ENCODE measurements at places on chromosomes 2 and 18.

DNA sequence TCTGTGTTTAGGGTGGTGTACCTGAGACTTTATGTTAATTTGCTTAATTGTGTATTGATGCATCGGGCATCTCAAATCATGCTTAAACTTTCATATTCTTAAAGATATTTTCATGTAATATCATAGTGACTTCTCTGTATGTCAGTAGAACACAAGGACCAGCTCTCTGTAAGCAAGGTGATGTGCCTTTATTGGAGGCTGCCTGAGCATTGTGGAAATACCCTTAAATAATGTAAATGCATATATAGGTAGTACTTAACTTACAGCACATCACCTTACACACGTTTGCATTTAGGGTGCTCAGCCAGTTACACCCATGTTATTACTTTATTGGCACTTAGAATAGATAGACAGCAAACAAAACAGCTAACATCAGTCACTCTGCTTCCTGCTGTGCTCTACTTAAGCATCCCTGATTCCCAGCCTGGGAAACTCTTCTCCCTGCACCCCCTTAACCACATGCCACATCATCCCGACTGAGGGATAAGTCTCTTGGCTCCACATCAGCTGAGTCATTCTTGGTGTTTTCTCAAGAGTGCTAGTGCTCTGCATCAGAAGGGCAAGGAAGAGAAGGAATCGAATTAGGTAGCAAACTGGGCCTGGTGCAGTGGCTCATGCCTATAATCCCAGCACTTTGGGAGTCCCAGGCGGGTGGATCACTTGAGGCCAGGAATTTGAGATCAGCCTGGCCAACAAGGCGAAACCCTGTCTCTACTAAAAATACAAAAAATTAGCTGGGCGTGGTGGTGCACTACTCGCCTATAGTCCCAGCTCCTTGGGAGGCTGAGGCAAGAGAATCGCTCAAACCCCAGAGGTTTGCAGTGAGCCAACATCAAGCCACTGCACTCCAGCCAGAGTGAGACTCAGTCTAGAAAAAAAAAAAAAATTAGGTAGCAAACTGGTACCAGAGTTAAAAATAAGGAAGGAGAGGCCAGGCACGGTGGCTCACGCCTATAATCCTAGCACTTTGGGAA is 108.7 kb downstream of the MAP3K20 start:
- H3K4me1 ChIP-seq = peaks cover 14% of the 10 kb centered on the region
- no peak overlapping the region for H3K4me3 ChIP-seq
- DNase-seq = peak; percentile 38
- no peaks in the 10 kb centered on the region for H3K27me3 ChIP-seq
- no peak overlapping the region for H3K27ac ChIP-seq
- no peaks in the 10 kb centered on the region for H3K36me3 ChIP-seq

DNA sequence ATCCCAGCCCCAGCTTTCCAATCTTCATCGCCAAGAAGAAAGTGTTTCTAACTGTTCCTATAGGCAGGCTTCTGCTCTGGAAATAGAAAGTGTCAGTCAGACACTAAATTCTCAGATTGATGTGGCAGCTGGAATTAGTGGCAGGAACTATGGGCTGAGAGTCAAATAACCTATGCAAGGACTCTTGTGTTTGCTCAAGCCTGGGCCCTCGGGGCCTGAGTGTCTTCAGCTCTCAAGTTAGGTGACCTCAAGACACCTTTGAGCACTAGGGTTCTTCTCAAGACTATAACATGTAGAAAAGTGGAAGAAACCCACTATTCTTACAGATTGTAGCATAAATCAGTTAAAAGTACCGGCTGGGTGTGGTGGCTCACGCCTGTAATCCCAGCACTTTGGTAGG is 694.5 kb downstream of the RNF144A start:
- no peaks in the 10 kb centered on the region for H3K27me3 ChIP-seq
- H3K27ac ChIP-seq = no peak overlapping the region
- no peak for DNase-seq
- H3K4me1 ChIP-seq = no peaks in the 10 kb centered on the region
- no peaks in the 10 kb centered on the region for H3K36me3 ChIP-seq

DNA sequence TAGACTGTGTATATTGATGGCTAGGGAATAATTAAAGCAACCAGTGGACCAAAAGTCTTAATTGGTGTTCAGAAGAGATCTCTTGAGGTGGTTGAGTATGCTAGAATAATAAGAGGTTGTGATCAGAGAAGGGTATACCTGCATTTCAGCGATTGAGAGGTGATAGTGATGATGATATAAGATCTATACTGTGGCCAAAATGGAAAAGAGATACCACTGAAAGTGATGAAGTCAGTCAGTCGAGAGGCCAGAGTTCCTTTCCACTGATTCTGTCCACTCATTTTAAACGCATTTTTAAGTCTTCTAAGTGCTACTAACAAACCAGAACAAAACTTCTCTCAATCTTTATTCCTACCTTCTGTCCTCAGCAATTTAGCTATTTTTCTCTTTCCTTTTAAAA is 32.9 kb downstream of the ACTR3 start:
- no peak overlapping the region for H3K27ac ChIP-seq
- no peaks in the 10 kb centered on the region for H3K27me3 ChIP-seq
- H3K4me1 ChIP-seq = no peaks in the 10 kb centered on the region
- H3K36me3 ChIP-seq = peaks cover 5% of the 10 kb centered on the region

DNA sequence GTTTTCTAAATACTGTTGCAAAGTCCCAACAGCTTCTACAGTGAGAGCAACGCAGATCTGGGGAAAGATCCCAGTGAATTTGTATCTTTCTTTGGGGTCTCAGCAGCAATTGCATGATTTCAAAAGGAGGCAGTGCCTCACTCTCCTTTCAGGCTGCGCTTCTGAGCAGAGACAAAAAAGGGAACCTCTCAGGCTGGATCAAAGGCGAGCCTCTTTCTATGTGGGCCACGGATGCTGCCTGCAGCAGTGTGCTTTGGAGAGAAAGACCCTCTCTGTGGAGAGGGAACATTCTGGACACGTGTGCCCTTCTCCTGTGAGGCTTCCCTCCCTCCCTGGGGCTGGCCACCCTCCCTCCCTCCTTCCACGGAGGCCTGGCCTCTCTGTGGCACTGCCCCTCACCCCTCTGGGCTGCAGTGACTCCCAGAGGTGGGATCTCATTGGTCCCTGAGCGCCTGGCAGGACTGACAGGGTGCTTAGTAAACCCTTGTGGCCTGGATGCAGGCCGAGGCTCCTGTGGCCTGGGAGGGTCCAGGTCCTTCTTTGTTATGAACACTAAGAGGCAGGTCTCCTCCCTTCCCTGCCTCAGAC is 21.6 kb upstream of the PDIA6 start:
- no peak overlapping the region for H3K27ac ChIP-seq
- H3K27me3 ChIP-seq = no peaks in the 10 kb centered on the region
- H3K36me3 ChIP-seq = no peaks in the 10 kb centered on the region
- H3K4me3 ChIP-seq = no peak overlapping the region

DNA sequence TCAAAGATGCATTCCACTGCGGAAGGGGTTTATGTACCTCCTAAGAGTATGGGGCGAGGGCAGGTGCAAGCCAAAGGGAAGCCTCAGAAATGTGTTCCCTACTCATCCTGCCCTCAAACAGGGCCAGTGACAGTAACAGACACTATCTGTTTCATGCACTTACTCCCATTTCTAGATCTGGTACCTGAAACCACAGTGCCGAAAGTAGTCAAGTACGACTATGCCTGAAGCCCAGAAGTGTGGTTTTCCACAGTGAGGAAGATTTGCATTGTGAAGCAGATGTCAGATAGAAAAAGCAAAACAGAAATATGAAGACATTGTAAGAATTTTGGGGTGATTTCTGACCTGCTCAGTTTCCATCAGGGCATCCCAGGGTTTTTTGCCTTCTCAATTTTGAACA is 748.7 kb downstream of the RNF144A start:
- no peak overlapping the region for H3K27ac ChIP-seq
- no peaks in the 10 kb centered on the region for H3K4me1 ChIP-seq
- no peak overlapping the region for H3K4me3 ChIP-seq
- H3K36me3 ChIP-seq = no peaks in the 10 kb centered on the region
- H3K27me3 ChIP-seq = no peaks in the 10 kb centered on the region

GRCh38 chr18:78601349-78601748 is 378.3 kb upstream of the SALL3 start:
- no peaks in the 10 kb centered on the region for H3K36me3 ChIP-seq
- H3K27me3 ChIP-seq = no peaks in the 10 kb centered on the region
- DNase-seq = no peak

DNA sequence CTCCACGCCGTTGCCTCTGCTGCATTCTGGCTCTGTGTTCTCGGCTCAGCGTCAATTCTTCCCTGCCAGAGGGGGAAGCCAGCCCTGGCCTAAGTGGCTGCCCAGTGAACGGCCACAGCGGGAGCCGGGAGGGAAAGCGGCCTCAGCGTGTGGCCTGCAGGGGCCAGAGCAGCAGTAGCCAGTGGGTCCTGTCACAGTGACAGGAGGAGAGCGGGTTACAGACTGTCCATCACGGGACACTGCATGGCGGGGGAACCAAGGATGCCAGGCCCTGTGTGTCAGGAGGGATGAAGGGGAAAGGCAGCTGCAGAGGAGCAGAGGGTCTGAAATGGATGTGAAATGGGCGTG is 39.7 kb downstream of the PDIA6 start:
- DNase-seq = no peak
- H3K4me1 ChIP-seq = no peaks in the 10 kb centered on the region
- no peaks in the 10 kb centered on the region for H3K36me3 ChIP-seq
- H3K27me3 ChIP-seq = no peaks in the 10 kb centered on the region
- H3K27ac ChIP-seq = no peak overlapping the region

DNA sequence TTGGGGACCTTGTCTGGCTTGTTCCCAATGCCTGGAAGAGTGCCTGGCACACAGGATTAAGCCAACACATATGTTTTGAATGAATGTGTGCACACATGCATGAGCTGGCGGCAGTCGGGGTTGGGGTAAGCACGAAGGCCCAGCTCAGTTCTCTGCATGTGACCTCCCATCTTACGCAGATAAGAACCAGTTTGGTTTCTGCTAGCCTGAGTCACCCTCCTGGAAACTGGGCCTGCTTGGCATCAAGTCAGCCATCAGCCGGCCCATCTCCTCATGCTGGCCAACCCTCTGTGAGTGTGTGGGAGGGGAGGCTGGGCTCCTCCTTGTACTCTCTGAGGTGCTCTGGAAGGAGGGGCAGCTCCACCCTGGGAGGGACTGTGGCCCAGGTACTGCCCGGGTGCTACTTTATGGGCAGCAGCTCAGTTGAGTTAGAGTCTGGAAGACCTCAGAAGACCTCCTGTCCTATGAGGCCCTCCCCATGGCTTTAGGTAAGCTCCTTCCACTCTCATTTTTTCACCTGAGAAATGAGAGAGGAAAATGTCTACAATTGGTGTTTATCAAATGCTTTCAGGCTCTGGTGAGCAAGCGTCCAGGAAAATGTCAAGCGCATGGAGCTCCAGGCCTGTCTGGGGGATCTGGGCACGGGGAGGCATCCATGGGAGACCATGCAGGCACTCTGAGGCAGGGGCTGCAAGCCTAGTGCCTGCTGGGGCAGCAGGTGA is 9.7 kb upstream of the IL1RN start:
- no peak overlapping the region for H3K27ac ChIP-seq
- DNase-seq = peak; percentile 30
- no peak overlapping the region for H3K4me3 ChIP-seq
- H3K4me1 ChIP-seq = no peaks in the 10 kb centered on the region
- H3K36me3 ChIP-seq = no peaks in the 10 kb centered on the region

DNA sequence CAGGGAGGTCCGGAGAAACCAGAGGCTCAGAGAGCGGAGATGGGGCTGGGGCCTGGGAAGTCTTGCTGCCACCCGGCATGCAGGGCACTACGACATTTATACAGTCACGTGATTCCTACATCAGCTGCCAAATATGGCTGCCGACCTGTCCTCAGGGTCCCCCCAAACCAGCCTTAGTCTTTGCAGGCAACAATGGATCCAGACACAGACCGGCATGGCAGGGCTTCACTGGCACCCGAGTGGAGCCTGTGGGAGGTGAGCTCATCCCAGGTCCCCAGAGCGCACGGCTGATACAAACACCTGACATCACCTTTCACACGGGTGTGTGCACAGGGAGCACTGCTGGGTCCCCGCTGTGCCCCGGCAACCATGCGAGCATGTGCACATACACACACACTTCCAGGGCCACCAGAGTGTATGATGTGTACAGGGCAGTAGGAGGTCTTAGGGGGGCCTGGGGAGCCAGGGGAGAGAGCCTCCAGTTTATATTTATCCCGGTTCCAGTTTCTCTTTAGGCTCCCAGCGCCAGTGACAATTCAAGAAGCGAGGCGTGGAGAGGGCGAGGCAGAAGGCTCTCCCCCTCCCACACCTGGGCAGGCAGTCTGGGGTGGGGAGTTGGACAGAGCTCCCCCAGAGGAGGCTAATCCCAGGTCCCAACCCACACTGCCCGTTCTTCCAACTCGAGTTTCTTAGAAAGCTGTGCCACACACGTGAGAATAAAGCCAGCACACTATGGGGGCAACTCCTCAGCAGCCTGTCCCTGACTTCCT is 2.7 kb downstream of the SEMA4C start:
- peak overlapping the region; percentile 95 for H3K27ac ChIP-seq
- no peaks in the 10 kb centered on the region for H3K27me3 ChIP-seq
- H3K4me1 ChIP-seq = peaks cover 35% of the 10 kb centered on the region
- H3K36me3 ChIP-seq = no peaks in the 10 kb centered on the region

- H3K27ac ChIP-seq = no peak overlapping the region
- no peaks in the 10 kb centered on the region for H3K4me1 ChIP-seq
These were observed 41.0 kb downstream of the CROCC2 start for GRCh38 chr2:240947176-240947575.

GRCh38 chr2:65634304-65634703 is 201.9 kb upstream of the SPRED2 start:
- H3K4me1 ChIP-seq = no peaks in the 10 kb centered on the region
- no peak overlapping the region for H3K4me3 ChIP-seq
- no peaks in the 10 kb centered on the region for H3K27me3 ChIP-seq
- no peak for DNase-seq
- no peak overlapping the region for H3K27ac ChIP-seq
- H3K36me3 ChIP-seq = no peaks in the 10 kb centered on the region

DNA sequence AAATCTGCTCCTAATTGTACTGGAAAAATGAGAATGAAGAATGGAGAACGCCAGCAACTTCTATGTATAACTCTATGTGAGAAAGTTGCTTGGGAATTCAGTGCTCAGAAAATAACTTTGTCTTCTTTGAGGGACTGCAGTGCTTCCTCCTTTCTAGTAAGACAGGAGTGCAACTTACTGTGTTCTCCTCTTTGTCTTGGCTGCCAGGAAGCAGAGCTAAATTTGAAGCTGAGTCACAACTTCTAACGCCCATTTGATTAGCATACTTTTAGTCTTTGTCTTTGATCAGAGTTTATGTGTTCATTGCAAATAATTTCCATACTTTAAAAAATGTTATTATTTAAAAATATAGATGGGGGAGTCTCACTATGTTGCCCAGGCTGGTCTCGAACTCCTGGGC is 6.6 kb downstream of the ARHGAP25 start:
- no peaks in the 10 kb centered on the region for H3K27me3 ChIP-seq
- H3K27ac ChIP-seq = no peak overlapping the region
- no peaks in the 10 kb centered on the region for H3K4me1 ChIP-seq
- no peaks in the 10 kb centered on the region for H3K36me3 ChIP-seq

DNA sequence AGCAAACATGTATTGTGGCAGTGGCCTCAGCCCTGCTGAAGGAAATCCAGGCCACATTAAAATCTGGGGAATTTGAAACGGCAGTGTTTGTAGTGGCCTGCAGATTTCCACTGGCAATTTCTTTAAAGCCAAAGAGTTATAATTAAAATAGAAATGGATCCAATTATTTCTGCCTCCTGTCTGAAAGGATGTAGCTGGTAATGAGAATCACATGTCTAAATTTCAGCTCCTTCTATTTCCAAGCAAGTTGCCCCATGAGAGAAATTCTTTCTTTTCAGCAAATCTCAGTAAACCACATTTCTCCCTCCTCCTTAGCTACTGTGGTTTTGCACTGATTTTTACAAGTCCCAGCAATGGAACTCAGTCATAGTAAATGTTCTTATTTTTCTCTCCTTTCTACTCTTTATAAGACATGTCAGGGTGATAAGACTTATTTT is 55.4 kb upstream of the ZNF396 start:
- H3K36me3 ChIP-seq = no peaks in the 10 kb centered on the region
- no peak overlapping the region for H3K4me3 ChIP-seq
- no peak overlapping the region for H3K27ac ChIP-seq
- no peaks in the 10 kb centered on the region for H3K27me3 ChIP-seq
- no peak for DNase-seq

Data from body of pancreas (tissue), 4 donors.